Forelimb muscle (tissue), 1 donor: ENCODE measurements at places on chromosomes 7 and 10. TPM values are rescaled to one million over a fixed set of nuclear protein-coding genes. Genes with fewer than 3 reads are reported as not detected.

DNA sequence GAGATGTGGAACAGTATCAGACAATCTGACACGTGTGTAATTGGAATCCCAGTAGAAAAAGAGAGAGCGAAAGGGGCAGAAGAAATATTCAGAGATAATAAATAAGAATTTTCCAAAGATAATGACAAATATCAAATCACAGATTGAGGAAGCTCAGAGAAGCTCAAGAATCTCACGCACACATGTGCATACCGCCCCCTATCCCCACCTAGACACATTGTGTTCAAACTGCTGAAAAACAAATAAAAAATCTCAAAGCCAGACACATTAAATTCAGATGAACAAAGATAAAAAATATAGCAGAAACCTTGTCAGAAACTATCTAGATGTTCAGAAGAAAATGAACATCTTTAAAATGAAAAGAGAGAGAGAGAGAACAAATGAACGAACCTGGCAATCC lies 17.2 kb downstream of the SFR1 start:
- DNase-seq = no peak

Gene SPDYE2B
- polyA plus RNA-seq = 2.7 TPM

GRCh38 chr7:70624500-70625103 lies 507.3 kb upstream of the GALNT17 start:
- DNase-seq = no peak

- DNase-seq = no peak
These were observed 28.9 kb downstream of the ZNF25 start for GRCh38 chr10:37947526-37947925.

DNA sequence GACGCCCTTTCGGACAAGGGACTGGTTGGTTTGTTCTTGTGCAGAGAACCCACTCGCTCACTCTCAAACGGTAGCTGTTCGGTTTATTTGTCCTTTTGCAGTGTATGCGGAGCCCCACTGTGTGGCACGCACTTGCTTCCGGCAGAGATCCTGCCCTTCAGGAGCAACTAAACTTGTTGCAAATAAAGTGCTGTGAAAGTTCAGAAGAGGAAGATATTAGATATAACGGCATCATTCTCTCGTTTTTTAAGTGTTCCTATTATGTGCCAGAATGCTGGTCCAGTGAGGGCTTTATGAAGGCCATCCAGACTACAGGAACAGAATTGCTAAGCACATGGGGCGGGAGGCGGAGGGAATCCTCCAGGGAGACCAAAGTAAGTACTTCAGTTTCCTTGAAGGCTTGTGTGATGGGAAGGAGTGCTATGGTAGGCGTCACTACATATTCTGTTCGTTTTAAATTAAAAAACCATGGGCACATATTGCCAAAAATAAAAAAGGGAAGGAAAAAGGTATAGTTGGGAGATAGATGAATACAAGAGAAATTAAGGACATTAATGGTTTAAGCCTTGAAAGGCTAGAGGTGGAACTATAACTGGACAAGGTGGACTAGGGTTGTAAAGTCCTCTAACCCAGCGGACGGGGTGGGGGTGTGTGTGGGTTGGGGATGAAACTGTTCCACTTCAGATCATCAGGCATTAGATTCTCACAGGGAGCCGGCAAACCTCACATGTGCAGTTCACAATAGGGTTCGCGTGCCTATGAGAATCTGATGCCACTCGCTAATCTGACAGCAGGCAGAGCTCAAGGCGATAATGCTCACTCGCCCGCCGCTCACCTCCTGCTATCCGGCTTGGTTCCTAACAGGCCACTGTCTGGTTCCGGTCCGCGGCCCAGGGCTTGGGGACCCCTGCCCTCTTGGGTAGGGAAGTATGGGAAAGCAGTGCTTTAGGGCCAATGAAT lies 704 bp upstream of the ERLIN1 start:
- DNase-seq = no peak

DNA sequence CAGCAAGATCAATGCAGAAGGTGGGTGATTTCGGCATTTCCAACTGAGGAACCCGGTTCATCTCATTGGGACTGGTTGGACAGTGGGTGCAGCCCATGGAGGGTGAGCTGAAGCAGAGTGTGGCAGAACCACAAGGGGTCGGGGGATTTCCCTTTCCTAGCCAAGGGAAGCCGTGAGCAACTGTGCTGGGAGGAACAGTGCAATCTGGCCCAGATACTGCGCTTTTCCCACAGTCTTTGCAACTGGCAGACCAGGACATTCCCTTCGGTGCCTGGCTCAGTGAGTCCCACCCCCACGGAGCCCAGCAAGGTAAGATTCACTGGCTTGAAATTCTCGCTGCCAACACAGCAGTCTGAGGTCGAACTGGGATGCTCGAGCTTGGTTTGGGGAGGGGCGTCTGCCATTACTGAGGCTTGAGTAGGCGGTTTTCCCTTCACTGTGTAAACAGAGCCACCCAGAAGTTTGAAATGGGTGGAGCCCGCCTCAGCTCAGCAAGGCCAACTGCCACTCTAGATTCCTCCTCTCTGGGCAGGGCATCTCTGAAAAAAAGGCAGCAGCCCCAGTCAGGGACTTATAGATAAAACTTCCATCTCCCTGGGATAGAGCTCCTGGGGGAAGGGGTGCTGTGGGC lies 58.6 kb upstream of the SLC26A5 start:
- DNase-seq = no peak

Gene SUN3
- not detected for polyA plus RNA-seq

Gene CFAP58
- 0.37 TPM for polyA plus RNA-seq

Gene WNT8B
- polyA plus RNA-seq = 0.10 TPM

Gene UPK3B
- polyA plus RNA-seq = 0.22 TPM

DNA sequence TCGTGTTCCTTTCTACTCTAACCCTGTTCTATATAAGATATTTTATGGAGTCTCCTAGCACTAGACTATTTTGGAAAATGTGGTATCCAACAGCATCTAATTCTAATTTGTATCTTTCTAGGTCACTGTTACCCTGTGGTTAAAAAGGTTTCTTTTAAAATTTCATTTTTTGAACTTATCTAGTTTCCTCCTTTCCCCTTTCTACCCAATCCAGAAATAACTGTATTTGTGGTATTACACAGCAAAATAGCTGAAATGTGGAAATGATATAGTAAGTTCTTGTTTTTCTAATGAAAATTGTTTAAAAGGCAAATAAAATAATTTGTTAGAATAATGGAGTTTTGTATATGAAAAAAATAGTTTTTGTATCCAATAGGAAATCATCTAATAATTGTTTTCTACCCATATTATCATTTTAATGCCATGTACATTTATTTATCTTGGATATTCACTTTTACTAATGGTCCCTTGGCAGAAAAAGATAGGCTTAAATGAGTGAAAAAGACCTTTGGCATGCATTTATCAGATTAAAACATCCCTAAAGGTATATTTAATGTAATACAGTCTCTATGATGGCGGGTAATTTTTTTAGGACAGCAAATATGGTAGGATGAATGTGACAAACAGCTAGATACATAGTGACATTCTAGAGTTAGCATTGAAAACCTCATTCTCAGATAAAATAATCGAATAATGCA lies 175.5 kb upstream of the PLXDC2 start:
- no peak for DNase-seq

Gene GDF10
- 3.2 TPM for polyA plus RNA-seq

DNA sequence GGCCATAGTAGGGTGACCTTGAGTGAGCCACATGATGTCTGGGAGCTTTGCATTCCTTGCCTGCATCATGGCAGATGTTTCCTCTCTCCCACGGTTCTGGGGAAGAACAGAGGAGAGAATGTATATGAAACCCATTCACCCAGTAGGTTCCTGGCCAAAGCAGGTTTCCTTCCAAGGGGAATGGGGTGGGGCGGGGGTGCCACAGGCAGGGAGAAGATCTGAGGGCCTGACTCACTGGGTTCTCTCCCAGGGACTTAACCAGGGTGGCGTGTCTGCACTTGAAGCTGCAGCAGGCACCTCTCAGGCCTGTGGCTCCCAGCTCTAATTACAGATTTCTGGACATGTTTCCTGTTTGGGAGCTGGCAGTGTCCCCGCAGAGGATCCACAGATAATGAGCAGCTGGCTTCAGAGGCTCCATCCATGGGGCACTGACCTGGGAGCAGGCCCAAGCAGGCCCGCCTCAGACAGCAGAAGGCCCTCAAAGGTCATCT lies 50.2 kb upstream of the ZMIZ1 start:
- DNase-seq = no peak

- no peak for DNase-seq
These were observed 80.4 kb upstream of the SFMBT2 start for GRCh38 chr10:7491230-7491629.

GRCh38 chr7:49038821-49039358 lies 114.5 kb downstream of the CDC14C start:
- no peak for DNase-seq

Gene CREB5
- 33.5 TPM for polyA plus RNA-seq

Gene GAD2
- polyA plus RNA-seq = 0.15 TPM

GRCh38 chr7:25787336-25787735 lies 364.7 kb upstream of the NFE2L3 start:
- DNase-seq = no peak

Gene CPED1
- polyA plus RNA-seq = 8.4 TPM

Gene JCAD
- 24.7 TPM for polyA plus RNA-seq

Gene MSMB
- not detected for polyA plus RNA-seq

Gene CYP3A5
- polyA plus RNA-seq = 0.71 TPM

DNA sequence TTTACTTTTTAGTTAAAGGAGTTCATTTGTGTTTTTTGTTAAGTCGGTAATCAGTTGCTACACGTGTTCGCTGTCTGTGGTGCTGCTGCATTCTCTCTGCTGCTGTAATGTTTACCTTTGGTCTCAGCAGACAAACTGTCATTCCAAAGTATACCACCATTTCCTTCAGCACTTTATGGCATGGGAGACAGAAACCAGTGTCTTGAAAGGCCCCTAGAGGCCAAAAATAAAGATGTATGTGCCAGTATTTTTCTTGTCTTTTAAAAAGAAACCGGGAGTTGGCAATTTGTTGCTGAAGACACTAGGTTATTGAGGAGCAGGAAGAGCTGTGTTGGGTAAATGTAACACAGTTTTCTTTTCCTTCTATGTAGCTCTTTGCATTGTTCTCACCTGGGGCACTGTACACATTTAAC lies 24.1 kb downstream of the ZNF92 start:
- DNase-seq = no peak

GRCh38 chr10:132663666-132664365 lies 122.1 kb downstream of the NKX6-2 start:
- DNase-seq = no peak

Gene GSTO2
- polyA plus RNA-seq = 0.99 TPM

DNA sequence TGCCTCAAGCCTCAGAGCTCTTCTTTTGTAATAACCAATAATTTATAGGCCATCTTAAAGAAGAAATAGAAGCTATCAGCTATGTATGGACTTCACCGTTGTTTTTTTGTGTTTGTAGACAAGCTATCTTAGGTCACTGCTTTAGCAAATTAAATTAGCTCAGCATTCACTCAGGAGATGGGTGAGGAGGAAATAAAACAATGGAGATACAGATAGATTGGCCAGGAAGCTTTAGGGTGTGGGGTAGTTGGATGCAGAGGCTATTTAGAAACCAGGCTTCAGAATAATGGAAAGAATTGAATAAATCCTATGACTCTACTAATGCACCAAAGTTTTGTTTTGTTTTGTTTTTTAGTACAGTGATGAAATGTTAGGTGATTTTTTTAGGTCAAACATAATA lies 66.1 kb downstream of the MDFIC start:
- no peak for DNase-seq

Gene KLLN
- 0.27 TPM for polyA plus RNA-seq

DNA sequence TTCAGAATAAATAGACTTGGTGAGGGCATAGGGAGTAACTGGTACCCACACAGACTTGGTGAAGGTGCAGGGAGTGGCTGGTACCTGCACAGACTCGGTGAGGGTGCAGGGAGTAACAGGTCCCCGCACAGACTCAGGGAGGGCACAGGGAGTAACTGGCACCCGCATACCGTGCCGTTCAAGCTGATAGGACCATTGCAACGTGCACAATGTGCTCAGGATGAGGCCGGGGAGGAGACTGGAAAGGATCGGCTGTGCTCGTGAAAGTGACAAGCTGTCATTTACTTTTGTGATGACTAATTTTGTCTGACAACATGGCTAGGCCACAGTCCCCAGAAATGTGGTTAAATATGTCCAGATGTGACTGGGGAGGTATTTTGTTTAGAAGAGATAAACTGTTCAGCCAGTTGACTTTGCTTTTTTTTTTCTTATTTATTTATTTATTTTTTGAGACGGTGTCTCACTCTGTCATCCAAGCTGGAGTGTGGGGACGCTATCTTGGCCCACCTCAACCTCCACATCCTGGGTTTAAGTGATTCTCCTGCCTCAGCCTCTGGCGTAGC lies 76.2 kb upstream of the NMT2 start:
- DNase-seq = no peak

DNA sequence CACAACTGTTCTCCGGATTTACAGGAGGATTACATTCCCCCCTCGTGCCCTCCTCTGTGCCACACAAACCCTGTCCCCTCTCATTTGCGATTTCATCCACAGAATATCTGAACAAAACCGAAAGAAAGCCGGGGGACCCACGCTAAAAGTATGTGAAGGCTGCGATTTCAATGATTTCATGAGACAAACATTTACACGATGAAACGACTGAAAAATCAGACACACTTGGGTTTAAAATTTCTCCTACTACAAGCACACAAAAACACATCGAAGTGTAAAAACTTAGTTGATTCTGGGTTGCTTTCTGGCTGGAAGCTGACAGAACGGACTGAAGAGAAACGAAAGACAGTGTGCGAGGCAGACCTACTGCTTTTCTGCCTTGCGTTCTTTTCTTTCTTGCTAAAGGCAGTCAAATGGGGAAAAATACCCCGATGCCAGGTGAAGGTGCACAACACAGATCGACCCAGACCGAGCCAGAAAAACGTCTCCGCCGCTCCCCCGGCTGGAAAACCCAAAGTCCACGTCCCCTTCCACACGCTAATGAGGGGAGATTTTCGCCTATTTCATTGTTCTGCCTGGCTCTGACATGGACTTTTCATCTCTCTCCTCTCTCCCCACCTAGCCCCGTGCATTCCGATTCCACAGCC lies 1.2 kb downstream of the HIPK2 start:
- DNase-seq = no peak

- DNase-seq = no peak
These were observed 66.9 kb downstream of the SEMA3D start for GRCh38 chr7:85119934-85120333.

DNA sequence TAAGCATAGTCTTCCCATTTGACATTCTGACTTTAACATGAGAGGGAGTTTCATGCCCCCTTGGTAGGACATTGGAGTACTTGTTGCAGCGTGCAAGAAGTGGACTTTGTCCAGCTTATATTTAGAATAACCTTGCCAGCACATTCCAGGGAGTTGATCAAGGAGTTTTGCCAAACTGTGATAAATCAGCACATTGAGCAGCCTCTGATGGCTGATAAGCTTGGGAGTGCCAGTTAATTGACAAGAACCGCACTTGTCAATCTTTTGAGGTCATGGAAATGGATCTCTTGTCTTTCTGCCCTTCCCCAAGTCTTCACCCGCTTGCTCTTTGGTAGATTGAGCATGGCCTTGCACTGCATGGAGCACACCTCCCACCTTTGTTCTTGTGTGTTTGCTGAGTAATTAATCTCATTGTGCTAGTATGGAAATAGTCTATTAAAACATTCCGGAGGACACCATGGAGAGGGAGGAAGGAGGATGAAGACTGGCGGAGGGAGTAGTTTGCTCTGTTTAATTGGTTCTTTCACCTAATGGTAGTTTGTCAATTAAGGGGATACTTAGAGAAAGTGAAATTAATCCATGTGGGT lies 668.5 kb upstream of the GALNT17 start:
- DNase-seq = no peak

GRCh38 chr7:105229641-105230040 lies 159.1 kb downstream of the SRPK2 start:
- DNase-seq = no peak
